ENCODE measurements at places on chromosomes 12 and 14.

- DNase-seq, result no peak
Observed at GRCh38 chr12:117361347-117361751, at the start of gene NOS1. NOS1 (minus strand) TSS chr12:117361626; CDS start chr12:117331069, 30,557 bp downstream.

DNA sequence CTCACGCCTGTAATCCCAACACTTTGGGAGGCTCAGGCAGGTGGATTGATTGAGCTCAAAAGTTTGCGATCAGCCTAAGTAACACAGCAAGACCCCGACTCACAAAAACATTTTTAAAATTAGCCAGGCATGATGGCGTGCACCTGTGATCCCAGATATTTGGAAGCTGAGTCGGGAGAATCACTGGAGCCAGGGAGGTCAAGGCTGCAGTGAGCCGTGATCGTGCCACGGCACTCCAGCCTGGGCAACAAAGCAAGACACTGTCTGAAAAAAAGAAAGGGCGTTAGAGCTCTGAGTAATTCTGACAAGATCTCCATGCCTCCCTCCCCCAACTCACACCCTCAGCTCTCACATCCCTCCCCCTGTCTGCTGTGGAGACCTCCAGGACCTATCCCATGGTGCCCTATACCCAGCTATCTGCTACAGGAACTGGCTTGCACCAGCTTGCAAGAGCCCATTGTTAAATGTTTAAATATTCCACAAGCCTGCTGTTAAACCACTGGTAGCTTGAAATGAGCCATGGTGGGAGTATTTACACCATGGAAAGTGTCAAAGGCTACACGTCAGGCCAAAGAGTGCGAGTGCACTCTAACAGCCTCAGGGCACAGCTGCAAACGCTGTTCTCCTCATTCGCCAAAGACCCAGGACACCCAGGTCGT is 35.1 kb upstream of the PPP2R5C start:
- no peak for DNase-seq

GRCh38 chr14:55059333-55059732 is 7.9 kb downstream of the MAPK1IP1L start:
- DNase-seq, result no peak

DNA sequence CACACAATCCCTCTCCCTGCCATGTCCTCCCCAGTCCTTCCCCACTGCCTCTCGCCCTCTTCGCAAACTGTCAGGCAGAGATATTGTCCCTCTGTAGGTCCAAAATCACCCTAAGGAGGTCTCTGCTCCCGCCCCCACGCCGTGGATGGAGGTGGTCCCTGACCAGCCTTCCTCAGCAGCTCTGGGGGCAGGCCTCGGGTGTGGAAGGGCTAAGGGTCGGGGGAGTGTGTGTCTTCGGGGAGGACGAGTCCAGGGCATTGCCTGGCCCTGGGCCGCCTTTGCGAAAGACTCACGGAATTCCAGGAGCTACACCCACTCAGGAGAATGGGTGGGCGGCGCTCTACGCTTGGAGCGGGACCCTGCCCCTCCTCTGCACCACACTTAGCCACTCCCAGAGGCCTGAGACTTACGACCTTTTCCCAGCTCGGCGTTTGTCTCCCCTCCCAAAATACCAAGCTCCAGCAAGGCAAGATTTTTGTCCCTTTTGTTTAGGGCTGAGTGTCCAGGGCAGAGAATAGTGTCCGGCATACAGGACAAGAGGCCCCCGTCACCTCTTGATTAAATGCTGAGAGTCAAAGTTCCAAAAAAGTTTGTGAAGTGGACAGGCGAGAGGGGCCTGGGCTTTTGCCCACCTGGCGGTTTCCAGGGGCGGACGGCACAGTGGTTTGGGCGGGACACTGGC is 881 bp downstream of the PYGL start:
- DNase-seq, result no peak
